ENCODE measurements at places on chromosomes 2 and 18.

DNA sequence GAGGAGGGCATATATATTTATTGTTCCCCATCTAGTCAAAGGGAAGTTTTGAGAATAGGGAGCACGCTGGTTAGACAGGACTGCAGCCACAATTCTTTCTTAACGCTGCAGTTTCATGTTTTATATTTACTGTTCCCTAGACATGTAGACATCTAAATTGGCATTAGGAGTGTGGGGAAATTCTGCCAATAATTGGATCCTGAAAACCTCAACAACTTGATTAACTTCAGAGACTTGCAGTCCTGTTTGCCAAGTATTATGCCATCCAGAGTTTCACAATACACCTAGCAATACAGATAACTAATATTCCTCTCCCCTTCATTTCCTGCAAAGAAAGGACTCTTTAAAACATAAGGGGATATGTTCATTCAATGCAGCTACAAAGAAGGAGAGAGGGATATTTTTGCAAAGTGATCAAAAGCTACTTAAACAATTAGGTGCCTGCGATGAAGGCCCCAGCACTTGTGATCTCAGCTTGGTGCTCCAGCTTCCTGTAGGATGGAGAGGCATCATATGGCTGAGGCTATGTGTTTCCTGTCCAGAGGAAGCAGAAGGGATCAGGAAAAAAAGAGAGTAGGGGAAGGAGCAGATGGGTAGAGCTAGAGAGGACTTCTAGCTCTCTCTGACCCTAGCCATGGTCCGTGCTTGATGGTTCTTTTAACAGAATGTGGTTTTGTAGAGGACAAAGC, 264.4 kb downstream of the MTX2 start:
- DNase-seq: no peak

GRCh38 chr2:196376984-196377877, 205.9 kb upstream of the STK17B start:
- no peak for DNase-seq

DNA sequence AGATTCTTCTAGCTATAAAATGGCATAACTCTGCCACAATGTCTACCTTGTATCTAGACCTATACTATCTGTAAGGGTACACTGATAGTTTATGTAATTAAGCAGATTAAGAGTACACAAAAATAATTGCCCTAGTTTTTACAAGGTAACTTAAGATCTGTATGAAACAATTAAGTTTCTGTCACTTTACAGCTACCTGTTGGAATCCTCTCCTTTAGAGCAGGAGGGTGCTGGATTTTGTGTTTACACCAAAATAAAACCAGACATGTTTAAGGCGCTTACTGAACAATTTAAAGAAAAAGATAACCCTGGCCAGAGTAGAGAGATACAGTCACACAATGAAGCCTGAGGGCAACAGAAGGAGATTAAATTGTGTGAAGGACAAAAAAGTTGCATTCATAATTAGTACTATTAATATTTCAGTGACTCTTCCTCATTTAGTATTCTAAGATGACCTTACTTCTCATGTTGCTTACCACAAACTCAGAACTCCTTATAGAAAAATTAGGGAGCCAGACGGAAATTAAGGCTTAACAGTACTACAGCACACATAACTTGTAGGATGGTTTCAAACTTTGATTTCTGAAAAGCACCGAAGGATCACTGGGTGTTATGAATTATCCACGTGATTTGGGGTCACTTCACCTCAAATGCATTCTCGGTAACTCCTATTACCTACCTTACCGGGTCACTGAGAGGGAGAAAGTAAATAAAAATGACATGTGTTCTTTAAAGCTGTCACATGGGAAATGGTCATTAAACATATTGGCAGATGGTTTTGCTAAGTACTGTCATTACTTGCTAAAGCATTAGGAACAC, 1.0 kb downstream of the DARS1 start:
- DNase-seq: no peak

DNA sequence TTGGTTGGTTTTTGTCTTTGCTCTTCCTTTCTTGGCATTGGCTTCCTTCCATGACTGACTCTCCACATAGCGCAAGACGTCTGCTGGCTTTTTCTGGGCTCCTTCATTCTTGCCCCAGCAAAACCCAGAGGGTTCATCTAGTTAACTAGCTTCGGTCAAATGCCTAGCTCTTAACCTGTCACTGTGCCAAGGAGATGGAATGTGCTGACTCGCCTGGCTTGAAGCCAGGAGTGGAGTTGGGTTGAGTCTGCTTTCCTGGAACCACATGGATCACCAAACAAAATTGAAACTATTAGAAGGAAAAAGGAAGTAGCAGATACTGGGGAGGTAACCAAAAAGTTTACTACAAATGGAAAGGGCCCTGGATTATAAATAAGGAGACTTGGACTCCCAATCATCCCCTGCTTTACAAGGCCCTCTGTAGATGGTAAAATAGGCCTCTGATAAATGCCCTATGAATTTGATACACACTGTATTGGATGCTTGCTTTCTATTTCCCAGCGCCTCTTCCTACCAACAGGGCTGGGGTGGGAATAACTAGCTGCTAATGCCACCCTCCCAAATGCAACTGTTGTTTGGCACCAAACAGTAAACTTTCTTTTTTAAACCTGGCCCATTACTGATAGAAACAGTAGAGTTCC, 11.3 kb downstream of the MALT1 start:
- DNase-seq: no peak

DNA sequence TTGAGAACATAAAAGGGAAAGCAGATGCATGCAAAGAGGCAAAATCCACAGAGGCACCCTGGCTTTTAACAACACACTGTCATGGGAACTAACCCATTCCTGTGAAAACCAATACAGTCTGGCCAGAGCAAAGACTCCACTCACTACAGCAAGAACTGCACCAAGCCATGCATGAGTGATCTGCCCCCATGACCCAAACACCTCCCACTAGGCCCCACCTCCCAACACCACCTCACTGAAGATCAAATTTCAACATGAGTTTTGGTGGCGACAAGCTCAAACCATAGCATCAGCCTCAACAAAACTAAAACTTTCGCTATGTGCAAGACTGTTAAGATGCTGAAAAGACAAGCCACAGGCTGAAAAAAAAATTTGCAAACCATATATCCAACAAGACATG, 162.8 kb downstream of the SMAD2 start:
- no peak for DNase-seq

GRCh38 chr2:6999211-6999877, 82.1 kb downstream of the RNF144A start:
- DNase-seq: no peak

- no peak for DNase-seq
Measured at GRCh38 chr2:241425368-241425767, 69.3 kb downstream of the FARP2 start.

GRCh38 chr18:44579745-44580144, 100.9 kb upstream of the SETBP1 start:
- no peak for DNase-seq

DNA sequence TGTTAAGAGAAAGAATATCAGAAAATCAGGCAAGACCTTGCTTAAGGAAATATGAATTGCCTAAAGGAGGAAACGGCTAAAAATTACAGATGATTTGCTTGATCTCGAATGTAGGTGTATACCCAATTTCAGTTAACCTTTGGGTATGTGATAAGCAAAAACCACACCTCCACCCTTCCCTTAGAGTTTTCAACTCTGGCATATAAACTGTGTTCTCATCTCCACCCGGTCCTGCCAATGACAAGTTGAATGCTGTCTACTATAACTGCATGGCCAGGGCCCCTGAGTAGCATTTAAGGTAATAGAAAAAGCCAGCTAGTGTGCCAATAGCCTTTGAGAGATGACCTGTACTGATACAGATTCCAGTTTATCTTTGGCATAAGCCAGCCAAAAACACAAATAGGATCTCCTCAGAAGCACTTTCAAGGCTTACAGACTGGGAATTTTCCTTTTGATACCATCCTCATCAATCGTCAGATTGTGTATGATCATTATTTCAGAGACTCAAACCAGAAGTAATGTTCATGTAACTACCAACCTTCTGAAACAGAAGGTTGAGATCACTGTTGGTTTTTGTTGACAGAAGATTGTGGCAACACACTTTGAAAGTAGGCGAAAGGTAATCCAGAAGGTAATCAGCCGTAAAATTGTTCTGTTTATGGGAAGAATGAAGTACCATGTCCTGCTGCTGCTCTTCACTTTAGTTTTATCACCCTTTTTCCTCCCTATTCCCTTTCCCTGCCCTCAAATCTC, 163.1 kb downstream of the GFPT1 start:
- no peak for DNase-seq

- no peak for DNase-seq
Measured at GRCh38 chr18:31918733-31919132, 24.2 kb downstream of the TRAPPC8 start.

DNA sequence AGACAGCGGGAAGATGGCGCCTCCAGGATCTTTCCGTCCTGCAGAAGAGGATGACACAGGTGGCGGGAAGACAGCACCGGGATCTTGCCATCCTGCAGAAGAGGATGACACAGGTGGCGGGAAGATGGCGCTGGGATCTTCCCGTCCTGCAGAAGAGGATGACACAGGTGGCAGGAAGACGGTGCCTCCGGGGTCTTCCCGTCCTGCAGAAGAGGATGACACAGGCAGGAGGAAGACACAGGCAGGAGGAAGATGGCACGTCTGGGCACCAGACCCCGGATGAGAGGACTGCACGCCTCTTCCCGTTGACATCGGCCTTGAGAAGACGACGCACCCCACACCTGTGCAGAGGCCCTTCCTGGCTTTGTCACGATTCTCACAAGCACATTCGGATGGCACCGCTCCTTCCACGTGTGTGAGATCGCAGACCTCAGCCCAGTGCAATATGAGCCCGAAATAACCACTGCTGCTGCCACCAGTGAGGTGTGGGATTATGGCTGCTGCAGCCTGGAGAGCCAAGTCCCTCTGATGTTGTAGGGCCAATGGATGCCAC, 79.4 kb upstream of the SNTG2 start:
- DNase-seq: no peak

DNA sequence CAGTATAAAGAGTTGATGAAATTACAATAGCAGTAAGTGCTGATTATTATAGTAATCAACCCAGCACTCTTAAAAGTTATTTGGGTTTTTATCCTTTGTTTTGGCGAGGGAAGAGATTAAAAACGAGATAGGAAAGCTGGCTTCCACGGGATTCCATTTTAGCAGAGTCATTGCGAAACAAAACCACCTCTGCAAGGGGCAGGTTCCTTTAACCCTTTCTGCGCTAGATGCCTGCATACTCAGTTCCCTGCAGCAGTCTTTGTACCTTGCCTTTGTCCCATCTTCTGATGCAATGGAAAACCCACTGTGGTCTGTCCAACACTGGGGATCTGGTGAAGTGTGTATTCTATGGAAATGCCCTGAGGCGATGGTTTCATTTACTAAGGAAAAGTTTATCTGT, 2.7 kb downstream of the YPEL5 start:
- no peak for DNase-seq

DNA sequence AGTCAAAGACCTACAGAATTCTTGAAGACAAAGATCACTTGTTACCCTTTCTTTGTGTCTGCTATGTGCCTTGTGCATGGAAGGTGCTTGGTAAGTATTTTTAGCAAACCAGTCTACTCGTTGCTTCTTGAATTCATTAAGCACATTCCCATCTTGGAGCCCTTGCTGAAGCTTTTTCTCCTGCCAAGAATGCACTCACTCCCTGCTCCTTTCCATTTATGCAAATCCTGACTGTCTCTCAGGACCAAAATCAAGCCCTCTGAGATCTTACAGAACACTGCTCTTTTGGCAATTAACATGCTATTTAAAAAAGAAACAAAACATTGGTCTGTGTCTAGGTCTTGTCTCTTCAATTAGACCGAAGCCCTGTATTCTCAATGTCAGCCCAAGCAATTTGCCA, 75.8 kb downstream of the CLHC1 start:
- DNase-seq: no peak

DNA sequence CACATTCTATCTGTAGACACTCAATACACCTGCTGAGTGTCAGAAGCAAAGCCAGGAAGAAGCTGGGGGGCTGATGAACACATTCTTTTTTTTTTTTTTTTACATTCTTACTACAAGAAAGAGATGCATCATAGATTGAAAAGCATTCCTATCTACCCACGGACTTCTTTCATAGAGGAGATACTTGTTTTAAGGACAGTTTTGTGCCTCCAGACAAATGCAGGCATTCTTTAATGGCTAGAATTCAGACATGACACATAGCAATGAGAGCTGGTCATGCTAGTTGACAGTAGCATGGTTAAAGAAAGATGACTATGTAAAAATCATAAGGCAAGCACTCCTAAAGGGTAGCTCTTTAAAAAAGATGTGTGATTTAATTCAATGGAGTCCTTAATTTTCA, 110.2 kb downstream of the EPHA4 start:
- DNase-seq: no peak

DNA sequence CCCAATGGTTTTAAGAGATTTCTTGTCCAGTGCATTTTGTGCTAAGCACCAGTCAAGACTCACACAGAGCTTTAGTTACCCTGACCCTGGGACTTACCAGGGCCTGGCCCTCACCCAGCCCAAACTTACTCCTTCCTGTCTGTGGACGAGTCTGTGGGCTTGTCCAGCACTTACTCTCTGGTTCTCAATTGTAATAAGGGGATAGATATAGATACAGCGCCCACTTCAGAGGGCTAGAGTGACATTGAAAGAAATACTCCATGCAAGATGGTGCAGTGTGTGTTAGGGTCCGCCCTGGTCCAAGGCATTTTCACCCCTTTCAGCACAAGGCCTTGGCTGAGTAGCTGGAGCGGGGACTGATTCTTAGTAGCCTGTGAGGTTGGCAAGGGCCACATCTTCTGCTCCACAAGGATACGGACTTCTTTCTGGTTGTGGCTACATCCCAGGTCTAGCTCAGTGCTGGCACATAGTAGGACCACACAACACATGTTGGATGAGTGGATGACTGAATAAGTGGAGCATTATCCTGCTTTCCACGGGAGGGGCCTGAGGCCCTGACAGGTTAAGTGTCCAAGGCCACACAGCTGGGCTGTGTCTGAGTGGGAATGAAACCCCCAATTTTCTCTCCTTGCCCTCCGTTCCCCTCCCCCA, 3.8 kb upstream of the ARID5A start:
- DNase-seq: no peak

DNA sequence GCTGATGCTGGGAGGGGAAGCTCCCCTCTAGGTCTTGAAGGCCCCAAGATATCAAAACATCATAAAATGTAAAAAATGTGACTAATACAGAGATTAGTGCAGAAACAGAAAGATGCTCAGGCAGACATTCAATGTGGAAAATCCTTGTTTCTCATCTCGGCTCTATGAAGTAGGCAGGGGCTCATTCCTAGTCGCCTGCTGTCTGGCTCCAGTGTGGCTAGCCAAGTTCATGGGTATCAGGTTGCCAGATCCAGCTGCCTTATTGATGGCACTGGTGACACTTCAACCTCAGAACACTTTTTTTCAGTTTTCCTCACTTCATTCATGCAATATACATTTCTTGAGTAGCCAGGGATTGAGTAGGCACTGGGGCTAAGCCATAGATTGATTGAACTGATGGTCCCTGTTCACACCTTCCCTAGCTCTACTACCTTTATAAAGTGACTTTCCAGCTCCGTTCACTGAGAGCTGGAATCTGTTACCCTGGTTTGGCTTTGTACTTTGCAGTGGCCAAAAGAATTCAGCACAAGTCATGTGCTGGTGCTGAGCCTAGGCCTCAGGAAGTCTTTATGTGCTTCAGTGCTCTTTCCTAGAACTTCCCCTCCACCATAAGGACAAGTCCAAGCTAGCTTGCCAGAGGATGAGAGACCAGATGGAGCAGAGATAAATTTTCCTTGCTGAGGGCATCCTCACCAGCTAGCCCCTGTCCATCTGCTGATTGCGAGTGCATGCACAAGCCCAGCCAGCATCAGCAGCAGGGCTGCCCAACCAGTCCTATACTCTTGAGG, 373.6 kb upstream of the ST6GAL2 start:
- no peak for DNase-seq
